Substantia nigra (tissue), 51 donors: ENCODE measurements at places on chromosomes 5 and 9.

GRCh38 chr5:68147659-68148058 lies 67.9 kb upstream of the PIK3R1 start:
- no peak for DNase-seq

DNA sequence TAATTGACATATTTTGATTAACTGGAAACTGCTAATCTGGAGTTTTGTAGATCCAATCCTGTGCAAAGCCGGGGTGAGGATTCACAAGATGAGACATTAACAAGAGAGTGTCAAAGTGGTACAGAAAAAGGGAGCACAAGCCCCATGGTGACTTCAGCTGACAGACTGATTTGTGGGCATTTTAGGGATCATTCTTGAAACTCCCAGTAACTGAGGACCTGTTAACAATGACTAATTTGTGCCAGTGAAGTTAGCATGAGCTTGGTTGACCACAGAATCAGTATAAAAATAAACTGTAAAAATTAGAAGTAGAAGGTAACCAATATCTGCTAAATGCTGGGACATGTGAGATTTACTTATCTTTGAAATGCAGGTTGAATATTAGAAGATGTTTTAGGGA lies 1578.3 kb downstream of the EFNA5 start:
- DNase-seq: no peak

GRCh38 chr9:96160168-96160567 lies 141.8 kb downstream of the HSD17B3 start:
- DNase-seq: no peak

- DNase-seq: no peak
Observed at GRCh38 chr9:21904776-21905175, 89.4 kb downstream of the CDKN2A start.

DNA sequence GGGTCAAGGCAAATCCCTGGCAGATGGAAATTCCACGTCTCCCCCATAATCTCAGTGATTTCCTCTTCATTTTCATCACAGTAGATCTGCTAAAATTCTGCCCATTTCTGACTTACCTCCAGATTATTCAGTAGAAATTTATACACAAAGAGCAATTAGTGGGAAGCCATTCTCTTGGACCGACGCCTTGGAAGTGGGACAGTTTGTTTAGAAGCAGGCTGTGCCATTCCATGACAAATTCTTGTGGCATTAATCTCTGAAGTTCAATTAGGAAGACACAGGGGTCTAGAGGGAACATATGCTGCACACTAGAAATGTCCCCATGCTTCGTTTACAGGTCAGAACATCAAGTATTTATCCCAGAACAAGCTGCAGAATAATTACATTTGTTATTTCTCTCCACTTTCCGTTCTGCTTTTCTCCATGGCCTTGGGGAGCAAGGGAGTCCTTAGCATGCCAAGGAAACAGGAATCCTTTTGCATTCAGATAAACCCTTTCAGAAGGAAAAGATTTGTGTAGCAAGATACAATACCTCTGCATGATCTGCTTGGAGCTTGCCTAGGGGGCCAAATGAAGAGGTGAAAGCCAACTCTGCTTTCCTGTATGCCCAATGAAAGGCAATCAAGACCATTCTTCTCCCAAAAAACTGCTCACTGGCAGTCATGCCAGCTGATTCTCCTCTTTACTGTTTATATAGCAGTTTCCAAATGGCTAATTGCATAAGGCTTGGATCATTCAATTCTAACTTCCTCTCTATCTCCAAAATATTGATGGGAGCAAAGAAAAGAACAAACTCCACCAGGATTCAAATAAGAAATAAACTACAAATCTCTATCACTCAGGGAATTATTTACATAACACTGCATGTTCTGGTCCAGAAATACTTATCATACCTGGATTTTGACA lies 2.5 kb upstream of the PRKACG start:
- no peak for DNase-seq

DNA sequence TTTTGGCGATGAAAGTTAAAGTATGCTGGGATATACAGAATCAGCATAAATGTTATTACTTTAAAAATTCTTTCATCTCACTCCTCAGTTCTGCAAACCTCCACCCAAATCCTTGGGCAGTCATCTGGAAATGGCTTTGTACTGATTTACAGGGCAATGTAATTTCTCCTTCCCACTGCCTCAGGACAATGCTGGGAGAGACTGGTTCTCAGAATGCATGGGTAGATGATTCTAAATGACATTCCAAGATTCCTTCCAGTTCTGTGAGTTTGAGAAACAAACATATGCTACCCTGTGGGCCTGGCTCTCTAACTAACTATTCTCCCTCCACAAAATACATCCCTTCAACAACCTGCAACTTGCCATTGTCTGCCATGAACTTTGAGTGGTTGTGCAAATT lies 7.5 kb upstream of the PSAT1 start:
- DNase-seq: no peak

DNA sequence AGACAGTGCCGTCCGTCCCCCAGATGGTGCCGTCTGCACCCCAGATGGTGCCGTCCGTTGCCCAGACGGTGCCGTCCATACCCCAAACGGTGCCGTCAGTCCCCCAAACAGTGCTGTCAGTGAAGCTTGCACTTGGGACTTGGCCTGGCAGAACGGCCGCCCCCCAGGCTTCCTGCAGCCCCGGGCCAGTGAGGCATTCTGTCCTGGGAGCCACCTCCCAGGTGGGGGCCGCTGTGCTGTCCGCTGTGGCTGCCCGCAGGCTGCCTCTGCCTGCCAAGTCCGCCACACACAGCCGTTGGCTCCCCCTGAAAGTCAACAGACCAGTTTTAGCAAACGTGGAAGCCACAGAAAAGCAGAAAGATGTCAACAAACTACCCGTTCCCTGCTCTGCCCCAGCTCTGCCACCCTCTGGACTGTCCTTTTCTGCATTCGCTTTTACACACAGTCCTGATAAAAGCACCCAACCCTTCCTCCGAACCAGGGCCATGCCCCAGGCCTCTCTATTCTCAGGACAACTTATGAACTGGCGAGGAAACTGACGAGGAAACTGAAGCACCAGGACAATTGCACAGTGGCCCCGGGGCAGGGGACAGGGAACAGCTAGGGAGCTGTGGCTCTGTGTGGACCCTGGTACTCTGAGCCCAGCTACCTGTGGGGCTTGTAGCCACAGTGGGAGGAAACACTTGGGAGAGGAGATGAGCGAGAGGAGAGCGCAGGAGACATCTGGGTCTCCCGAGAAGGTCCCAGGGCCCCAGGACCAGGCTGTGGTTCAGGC lies 39.6 kb upstream of the RXRA start:
- DNase-seq: no peak
